Choroid plexus epithelial cell (primary cell): ENCODE measurements at places on chromosomes 5 and 9.

GRCh38 chr5:82183828-82184227 lies 94.3 kb downstream of the RPS23 start:
- DNase-seq: no peak

- no peak for DNase-seq
Observed at GRCh38 chr5:132206782-132207181, 20.9 kb downstream of the P4HA2 start.

DNA sequence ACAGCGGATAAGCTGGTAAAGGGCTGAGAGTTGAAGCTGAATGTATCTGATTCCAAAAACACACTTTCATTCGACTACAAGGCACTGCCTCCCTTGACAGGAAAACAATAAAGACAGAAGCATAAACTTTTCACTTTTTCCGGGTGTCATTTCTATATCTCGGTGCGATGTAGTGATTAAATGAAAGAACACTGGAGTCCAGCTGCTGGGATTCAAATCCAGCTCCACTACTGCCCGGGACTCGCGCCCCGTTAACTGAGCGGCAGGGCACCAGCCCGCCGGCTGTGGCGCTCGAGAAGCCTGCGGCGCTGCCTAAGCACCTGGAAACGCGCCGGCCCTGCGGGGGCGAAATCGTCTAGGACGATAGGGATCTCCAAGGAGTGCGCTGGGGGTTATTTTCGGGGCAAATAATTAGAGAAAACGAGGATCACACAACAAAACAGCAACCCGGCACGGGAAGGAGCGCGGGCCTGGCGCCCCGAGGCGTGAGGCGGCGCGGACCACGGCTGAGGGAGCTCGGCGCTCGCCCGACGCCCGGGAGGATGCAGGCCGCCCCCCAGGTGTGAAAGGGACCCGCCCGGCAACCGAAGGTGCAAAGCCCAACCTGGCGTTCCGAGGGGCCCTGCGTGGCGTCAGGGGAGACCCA lies 837 bp downstream of the UIMC1 start:
- DNase-seq: peak; percentile 80

GRCh38 chr5:76499507-76500161 lies 96.5 kb downstream of the IQGAP2 start:
- no peak for DNase-seq

DNA sequence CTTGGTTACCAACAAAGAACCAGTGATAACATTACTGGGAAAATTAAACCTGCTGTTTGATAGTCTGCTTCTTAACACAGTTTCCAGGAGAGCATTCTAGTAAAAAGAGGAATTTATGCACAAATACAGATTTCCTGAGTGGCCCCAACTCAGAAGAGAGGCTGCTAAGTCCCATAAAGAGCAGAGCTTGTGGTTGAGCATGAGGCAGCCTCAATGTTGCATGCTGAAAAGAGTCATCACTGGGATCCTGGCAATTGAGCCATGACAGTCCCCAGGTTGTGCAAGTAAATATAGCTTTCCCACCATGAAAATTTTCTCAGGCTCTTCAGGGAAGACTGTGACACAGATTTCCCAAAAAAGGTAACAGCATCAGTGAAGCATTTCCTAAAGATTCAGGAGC lies 47.5 kb upstream of the ADRB2 start:
- no peak for DNase-seq

GRCh38 chr9:132061526-132061925 lies 18.1 kb downstream of the MED27 start:
- no peak for DNase-seq

DNA sequence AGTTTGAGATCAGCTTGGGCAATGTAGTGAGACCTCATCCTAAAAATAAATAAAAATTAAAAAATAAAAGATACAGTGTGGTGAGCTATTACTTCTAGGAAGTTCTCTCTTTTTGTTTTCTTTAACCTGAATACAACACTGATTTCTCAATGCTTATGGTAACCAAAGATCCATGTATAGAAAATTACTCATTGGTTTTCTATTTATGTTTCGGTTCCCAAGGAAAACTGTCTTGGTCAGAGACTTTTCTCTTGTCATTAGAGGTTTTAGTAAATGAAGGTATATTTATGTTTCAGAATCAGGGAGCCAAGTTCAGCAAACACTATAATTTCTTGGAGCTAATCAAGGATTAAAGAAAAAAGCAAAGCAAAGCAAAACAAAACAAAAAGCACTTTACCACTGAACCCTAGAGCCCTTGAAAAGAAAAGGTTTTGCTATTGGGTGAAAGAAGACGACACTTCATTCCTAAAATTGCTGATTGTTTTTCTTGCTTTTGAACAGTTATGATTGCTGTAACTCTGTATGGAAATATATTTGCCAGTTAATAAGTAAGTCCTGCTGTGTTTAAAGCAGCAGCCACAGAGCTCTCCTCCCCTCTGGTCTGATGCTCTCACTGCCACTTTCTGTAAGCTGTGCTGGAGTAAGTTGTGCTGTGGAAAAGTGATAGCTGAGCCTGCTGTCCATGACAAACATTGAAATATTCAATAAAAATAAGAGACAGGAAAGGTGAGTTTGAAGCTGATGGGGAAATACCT lies 298.2 kb downstream of the CD180 start:
- peak; percentile 49 for DNase-seq

- no peak for DNase-seq
Observed at GRCh38 chr9:109245310-109245897, 75.5 kb downstream of the EPB41L4B start.

- no peak for DNase-seq
Observed at GRCh38 chr5:65334077-65334476, 147.6 kb downstream of the ADAMTS6 start.

- no peak for DNase-seq
Observed at GRCh38 chr9:83032065-83032625, 30.8 kb downstream of the RASEF start.

GRCh38 chr9:90774682-90775081 lies 26.9 kb upstream of the SYK start:
- DNase-seq: no peak

- no peak for DNase-seq
Observed at GRCh38 chr5:54651482-54652076, 134.0 kb downstream of the SNX18 start.

DNA sequence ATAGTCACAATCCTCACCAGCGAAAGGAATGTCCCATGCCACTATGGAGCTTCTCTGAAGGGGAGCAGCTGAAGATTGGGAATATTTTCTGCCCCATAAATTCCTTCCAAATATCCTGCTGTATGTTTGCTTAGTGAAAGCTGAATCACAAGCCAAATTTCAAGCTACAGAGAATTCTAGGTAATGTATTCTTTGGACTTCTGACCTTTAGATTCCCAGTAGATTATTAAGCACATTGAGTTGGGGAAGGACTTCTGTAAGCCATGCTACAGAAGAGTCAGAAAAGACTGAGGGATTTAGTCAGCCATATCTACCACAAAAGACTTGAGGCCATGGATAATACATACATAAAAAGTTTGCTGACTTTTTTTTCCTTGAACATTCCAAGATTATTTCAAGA lies 1342.0 kb upstream of the NUDT12 start:
- DNase-seq: peak; percentile 0

DNA sequence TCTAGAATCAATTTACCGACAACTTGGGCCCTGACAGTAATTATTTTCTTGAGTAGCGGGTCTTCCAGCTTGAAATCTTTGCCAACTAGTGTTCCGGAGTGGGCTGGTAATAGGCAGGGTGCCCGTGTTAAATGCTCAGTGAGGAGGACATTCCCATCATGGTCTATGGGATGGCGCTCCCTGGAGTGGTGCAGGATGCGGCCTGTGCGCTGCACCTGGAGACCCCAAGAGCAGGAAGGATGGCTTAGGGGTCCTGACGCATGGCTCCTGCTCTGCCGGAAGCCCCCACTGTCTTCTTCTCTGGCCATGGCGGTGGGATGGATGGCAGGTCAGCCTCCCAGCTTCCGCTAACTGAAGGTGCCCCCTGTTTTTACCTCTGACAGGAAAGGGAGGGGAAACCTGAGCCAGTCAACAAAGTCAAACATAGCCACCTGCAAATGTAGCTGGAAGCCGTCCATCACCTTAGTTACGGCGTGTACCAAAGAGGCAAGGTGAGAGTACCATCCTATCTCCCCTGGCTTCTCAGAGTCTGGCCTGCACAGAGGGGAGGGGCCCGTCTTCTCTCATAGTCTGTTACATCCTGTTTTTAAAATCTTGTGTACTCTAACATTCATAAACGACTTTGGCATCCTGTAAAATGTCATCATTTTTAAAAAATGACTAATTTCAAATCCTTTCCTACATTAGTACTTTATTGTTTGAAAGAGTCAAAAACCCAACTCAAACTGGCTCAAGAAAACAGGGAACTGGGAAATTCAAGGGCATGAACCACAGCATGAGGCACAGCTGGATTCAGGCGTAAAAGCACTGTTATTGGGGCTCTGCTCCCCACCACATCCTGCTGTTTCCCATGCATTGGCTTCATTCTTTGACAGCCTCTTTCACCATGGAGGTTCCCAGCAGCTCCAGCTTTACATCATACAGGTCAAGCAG lies 28.5 kb upstream of the UNC5A start:
- DNase-seq: peak; percentile 60

- DNase-seq: no peak
Observed at GRCh38 chr9:75063556-75064305, 24.2 kb downstream of the NMRK1 start.

DNA sequence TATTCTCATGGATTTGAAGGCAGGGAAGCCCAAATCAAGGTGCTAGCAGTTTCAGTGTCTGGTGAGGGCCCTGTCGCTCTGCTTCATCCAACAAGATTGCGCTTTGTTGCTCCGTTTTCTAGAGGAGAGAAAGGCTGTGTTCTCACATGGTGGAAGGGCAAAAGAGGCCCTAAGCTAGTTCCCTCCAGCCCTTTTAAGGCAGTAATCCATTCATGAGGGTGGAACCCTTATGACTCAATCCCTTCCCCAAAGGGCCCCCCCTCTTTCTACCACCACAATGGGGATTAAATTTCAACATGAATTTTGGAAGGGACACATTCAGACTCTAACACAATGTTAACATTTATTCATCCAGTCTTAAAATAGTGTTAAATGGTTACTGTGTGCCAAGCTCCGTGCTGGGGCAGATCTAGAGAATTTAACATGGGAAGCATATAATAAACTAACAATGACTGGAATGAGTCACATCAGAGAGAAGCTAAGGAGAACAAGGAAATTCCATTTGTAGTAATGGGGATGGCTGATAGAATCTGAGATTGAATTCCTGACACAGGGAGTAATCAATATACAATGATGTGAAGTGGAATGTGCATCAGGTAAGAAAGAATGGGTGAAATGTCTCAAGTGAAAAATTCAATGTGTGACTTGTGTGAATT lies 382.8 kb upstream of the ZNF608 start:
- DNase-seq: no peak

DNA sequence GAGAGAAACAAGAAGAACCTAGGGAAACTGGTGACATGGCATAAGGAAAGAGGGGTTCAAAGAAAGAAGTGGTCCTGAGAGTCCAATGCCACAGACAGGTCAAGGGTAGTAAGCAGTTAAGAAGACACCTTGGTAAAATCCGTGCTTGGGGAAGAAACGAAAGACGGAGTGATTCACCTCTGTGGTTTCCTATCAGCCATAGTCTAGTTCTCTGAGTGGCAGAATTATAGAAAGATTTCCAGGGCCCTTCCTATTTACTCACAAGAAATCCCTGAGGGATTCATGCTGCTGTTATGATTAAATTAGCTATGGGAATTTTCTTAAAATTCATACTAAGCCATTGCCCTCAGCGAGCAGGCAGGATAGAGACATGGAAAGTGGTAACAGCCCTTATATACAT lies 31.7 kb downstream of the IL33 start:
- DNase-seq: no peak

DNA sequence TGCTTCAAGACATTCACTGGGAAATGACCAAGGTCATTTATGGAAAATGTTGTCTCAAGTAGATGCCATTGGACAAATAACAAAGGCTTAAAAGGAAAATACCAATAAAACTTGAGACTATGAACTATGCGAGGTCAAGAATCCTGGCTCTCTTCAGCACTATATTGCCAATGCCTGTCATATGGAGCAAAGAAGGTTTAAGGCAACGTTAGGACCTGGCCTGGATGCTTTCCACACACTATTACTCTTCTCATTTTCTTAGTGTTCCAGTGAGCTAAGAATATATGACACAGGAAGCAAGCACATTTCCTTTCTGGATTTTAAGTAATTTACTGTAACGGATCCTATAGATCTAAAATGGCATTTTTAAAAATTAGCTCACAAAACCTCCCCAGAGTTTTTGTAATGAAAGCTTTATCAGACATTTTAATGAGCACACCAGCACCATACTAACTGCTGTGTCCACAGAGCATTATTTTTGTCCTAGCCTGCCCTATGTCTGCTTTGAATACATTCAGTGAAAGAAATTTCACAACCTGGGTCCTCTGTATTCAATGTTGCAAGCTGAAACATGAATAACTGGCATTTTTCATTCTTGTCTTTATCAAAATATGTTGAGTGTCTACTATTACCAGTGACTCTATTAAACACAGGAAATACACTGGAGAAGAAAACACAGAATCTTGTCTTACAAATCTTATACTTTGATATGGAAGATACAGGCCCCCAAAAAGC lies 315.6 kb downstream of the CETN3 start:
- DNase-seq: peak; percentile 71

GRCh38 chr9:16870596-16871335 lies at the start of gene BNC2:
Gene BNC2 (minus strand): TSS chr9:16870670. CDS start chr9:16870648, 22 bp downstream.
- DNase-seq: peak; percentile 77
